D721Med (cell line): ENCODE measurements at places on chromosomes 5 and 9.

GRCh38 chr9:69542942-69543704, 129.0 kb downstream of the APBA1 start:
- DNase-seq: no peak

DNA sequence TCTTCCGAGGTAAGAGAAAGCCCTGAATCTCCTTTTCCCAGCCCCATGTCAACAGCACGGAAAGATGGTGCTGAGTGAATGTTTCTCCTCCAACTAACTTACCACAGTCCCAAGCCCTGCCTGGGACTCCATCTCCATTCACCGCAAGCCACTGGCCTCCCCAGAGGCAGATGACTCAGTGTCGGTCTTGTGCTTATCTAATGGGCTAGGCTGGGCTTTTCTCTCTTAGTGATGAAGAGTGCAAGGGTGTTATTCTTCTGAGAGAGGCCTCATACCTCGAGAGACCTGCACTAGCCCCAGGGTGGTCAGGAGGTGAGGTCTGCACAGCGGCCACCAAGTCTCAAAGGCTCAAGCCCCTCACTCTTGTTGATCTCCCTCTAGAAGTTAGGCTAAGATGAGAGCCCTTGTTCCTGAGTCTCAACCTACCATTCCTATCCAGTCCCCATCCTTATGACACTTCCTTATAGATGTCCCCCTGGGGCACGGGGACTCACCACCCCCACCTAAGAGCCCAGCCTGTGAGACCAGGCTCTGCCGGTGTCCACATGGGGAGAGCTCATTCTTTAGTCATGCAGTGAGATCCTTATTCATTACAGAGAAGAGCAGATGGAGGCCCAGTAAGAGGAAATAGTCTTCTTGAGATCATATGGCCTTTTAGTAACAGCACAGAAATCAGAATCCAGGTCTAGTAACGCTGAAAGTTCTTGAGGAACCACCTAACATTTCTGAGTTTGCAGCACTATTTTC, 127.0 kb downstream of the SAXO1 start:
- no peak for DNase-seq

GRCh38 chr5:38379350-38379937, 121.1 kb downstream of the EGFLAM start:
- no peak for DNase-seq

DNA sequence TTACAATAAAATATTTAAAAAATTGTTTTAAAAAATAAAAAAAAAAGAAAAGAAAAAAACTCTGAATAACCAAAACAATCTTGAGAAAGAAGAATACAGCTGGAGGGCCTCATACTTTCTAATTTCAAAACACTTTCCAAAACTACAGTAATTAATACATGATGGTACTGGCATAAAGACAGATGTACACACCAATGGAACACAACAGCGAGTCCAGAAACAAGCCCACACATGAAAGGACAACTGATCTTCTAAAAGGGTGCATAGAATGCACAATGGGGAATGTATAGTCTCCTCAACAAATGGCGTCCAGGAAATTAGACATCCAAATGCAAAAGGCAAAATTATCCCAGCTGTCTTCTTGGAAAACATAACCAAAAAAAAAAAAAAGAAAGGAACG, 99.6 kb downstream of the LURAP1L start:
- no peak for DNase-seq

GRCh38 chr5:171965745-171966144, 40.7 kb downstream of the FBXW11 start:
- DNase-seq: no peak

DNA sequence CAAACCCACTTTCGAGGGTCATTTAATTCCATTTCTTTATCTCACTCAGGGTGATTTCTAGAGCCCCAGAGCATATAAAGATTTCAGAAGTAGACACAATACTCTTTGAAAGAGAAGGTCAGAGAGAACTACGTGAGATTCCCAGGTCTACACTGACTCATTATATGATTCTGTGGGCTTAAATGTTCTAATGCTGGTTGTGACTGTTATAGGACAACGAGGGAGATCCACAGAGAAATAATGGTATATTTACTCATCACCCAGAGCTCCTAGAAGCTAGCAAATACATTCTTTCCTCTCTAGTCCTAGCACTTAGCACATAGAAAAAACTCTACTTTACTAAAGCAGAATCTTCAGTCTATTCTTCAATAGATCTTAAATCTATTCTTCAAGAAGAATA, 39.4 kb upstream of the GRAMD2B start:
- no peak for DNase-seq

- DNase-seq: no peak
Measured at GRCh38 chr9:132789719-132790118, 88.4 kb downstream of the AK8 start.

- DNase-seq: no peak
Measured at GRCh38 chr5:142841511-142842265, 71.5 kb downstream of the ARHGAP26 start.

- no peak for DNase-seq
Measured at GRCh38 chr5:130555429-130555828, 609.6 kb downstream of the HINT1 start.

- no peak for DNase-seq
Measured at GRCh38 chr5:160325716-160326115, 13.4 kb upstream of the CCNJL start.

DNA sequence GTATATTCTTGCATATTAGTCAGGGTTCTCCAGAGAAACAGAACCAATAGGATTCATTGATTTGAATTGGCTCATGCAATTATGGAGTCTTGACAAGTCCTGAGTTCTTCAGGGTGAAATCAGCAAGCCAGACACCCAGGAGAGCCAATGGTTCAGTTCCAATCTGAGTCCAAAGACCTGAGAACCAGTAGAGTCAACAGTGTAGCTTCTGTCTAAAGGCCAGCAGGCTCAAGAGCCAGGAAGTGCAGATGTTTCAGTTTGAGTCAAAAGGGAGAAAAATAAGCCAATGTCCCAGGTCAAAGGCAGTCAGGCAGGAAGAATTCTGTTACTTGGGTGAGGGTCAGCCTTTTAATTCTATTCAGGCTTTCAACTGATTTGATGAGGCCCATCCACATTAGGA, 37.8 kb upstream of the ANKRD34B start:
- no peak for DNase-seq

GRCh38 chr5:83564069-83564749, 92.7 kb downstream of the VCAN start:
- no peak for DNase-seq

DNA sequence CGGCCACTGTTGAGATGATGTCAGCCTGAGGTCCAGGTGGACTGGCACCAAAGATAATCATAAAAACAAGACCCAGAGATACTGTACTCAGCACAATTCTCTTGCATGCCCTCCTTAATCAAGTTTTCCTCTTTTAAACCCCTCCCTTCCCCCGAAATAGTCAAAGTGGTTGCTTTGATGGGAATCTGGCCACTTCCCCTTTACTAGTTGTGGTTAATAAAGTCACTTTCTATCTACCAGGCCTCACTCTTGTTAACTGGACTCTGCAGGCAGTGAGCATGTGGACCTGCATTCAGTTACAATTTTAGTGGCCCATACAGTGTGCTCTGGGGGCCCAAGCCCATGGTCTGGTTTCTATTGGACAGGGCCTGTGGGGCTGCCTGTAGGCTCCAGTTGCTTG, 17.5 kb downstream of the FBP2 start:
- no peak for DNase-seq

DNA sequence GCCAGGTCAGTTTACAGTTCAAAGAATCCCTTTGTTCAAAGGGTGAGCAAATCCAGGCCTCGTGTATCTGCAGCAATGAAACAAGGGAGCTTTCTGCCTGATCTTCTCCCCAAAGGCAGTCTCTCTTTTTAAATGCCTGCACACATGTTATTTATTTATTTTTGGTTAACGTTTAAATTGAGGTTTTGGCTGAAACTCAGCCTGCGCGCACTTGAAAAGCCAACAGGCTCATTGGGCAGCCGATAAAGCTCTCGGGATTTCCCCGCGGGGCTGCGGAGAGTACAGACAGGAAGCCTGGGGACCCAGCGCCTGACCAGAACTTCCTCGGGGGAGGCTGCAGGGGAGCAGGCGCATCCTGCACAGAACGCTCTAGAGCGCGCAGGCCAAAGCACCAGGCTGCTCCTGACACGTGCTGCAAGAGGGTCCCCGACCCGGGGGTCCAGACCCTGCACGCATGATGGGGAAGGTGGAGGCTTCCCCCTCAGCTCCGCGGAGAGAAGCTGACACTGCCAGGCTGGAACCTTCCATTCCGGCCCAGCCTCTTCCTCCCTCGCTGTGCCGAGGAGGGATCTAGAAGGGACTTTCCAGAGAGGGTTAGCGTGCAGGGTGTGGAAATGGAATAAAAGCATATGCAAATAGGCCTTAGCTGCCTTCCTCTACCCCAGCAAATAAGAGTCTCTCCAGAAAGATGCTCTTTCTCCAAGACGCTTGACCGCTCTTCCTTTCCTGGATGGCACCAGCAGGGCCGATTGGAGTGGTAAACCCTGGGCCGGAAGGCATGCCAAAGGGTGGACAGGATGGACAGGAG, 46.1 kb downstream of the PTTG1 start:
- DNase-seq: no peak

GRCh38 chr9:115254287-115255180, 136.6 kb upstream of the TNC start:
- DNase-seq: no peak

DNA sequence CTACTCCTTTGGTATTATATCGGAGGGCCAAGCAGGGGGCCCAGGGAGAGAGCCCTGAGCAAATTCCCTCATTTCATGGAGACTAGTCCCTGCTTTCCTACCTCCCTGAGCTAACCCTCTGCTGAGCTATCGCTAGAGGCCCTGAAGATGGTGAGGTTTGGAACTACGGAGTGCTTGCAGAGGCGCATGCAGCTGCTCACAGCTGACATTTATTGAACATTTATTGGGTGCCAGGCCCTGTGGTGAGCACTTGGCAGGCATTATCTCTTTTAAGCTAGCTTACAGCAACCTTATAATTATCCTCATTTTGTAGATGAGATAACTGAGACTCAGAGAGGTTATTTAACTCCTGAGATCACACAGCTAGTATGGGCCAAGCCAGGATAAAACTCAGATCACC, 9.8 kb downstream of the FAT2 start:
- no peak for DNase-seq

- DNase-seq: no peak
Measured at GRCh38 chr9:131407717-131408195, 13.9 kb downstream of the PRRC2B start.

DNA sequence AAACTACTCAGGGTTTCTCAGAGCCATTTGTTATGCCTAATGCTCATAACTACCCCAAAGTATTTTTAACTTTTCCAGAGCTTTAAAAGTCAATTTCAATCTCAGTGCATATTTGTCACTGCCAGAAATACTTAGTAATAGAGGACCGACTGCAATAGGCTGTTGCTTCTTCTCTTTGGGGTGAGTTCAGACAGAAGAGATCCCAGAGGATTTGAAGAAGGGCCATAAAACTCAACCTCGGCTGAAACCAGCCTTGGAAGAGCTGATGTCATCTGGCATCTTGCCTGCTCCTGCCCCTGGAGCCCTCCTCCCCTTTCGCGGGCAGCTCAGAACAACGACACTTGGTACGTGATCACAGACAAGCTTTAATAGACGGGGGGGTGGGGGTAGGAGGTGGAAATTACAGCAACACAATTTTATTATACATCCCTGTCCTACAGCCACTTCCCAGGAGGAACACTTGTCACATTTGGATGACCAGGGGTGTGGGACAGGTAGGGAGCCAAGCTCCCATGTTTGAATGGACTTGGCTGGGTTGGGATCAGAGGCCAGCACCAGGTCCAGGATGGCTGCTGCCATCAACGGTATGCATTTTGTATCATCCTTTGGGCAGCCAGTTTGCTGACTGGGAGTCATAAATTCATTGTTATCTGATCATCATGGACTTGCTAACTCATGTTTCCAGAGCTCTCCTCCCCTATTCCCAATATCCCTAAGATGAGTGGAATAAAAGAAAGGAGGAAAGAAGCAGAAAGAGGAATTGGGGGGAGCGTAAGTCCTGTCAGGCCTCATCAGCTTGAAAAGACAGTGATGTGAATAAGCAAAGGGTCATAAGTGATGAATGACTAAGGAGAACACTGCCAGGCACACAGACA, 186.6 kb upstream of the PANK3 start:
- DNase-seq: no peak

DNA sequence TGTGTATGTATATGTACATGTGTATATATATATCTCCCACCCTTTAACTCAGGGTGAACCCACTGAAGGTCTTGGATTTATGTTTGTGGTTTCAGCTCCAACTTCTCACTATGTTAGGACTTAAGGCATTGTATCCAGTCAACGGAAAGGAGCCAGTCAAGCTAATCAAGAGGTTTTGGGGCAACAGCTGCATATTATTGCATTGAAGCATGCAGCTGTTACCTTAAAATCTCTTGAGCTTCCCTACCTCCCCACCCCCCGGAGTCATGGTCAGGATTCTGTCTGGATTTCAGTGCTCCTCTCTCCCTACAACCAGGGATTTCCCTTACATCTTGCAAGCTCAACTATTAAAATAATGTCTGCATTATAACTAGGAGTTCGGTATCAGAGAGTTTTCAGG, 399.5 kb downstream of the SPOCK1 start:
- DNase-seq: no peak

DNA sequence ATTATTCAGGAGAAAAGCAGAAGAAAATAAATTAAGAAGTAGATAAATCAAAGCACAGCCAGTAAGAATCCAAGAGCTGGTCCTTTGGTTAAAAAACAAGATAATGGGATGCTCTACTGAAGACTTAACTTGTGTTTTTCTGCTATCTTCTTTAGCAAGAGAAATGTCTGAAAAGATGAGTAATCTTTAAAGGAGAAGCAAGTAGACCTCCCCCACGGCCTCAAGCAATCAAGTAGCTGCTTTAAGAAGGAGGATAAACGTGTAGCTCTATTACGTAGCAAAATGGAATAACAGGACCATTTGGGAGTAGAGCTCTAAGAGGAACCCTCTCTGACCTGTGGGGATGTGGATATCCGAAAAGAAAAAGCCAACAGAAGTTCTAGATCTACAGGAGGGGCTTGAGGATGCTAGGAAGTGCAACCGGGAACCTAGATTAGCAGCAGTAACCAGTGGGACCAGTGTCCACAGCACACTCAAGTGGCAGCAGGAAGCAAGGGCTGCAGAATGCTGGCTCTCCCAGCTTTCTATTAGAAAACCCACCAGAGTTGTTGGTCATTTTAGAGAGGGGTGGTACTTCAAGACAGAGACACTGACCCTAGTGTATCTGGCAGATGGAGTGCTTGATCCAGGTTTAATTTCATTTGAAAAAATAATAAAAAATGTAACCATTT, 185.4 kb downstream of the GABBR2 start:
- no peak for DNase-seq

GRCh38 chr9:134736791-134737497, 95.3 kb downstream of the COL5A1 start:
- DNase-seq: no peak

GRCh38 chr5:36230151-36230790, 11.5 kb downstream of the NADK2 start:
- DNase-seq: no peak

GRCh38 chr5:142800776-142801494, 30.8 kb downstream of the ARHGAP26 start:
- no peak for DNase-seq

DNA sequence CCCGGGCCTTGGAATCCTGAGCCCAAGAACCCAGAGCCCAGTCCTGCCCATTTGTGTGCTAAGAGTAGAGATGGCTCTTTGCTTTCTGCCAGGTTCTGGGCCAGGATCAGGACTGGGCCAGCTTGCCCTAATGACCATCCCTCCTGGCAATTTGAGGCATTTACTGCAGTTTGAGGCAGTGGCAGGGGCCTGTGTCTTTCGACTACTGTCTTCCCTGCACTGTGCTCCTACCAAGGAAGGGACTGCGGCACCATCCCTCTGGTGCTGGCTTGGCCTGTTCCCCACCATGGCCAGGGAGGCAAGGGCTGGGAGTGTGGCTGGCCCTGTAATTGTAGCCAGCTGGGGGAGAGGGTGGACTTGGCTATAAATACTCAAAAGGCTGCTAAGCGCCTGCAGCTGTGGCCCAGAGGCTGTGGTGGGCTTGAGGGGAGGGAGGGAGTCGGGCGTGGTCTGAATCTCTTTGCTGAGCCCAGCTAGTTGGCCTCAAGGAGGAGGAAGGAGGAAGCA, 4.6 kb downstream of the ENHO start:
- no peak for DNase-seq
